ENCODE measurements at places on chromosomes 4 and X.

GRCh38 chrX:7120878-7121219, 26.7 kb upstream of the STS start:
- DNase-seq = no peak

DNA sequence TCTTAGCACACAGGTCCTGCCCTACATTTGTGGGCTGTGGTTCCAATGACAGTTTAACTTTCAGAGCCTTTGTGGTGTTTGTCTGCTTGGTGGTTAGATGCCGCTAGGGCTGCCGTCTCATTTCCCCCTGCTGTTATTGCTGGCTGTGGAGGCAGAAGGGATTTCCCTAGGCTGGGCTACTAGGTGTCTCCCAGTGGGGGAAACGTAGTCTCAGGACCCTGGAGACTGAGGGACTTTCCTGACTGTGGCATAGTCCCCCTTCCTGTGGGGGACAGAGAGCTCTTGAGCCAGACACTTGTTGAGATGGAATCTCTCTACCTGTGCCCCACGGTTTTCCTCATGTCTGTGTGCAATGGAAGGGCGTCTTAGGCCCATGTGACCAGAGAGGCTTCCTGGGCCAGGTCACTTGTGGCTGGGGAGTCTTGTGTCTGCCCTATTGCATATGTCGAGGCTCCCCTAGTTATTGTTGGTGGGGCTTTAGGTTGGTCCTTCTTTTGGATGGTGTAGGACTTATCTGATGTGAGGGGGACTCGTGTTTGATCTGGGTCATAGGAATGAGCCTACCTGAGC, 68.2 kb downstream of the ARHGAP10 start:
- DNase-seq = no peak

- no peak for DNase-seq
These were observed 53.2 kb upstream of the RBMX start for GRCh38 chrX:136933611-136934145.

GRCh38 chr4:8238036-8238511, 31.5 kb upstream of the HTRA3 start:
- DNase-seq = no peak

DNA sequence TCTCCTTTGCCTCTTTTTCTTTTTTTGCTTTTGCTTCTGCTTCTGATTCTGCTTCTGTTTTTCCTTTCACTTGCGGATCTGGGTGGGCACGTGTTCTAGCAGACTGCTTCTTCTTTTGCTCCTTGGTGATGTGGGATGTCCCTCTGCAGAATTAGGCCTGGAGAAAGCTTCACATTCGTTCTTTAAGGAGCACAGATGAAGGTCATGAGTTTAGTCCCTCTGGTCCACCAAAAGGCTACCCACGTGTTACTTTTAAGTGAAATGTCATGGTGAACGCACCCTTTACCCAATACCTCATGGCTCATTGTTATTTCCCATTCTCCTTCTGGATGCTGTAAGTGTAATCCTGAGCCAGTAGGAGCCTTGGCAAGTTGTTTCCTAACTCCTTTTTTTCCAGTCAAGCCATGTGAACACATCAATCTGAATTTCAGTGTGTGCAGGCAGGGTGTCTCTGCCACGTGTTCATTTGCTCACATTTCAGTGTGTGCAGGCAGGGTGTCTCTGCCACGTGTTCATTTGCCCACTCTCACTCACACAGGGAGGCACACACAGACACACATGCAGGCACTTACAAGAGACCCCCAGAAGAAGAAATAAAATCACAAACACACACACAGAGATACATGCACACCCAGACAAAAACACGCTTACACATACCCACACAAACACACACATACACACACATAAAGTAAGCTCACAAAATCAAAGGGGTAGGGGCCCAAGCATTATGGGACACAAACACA, 36.9 kb downstream of the NBDY start:
- no peak for DNase-seq

- peak; percentile 79 for DNase-seq
These were observed at the start of gene PABPC4L for GRCh38 chr4:134201216-134202161. Gene PABPC4L (minus strand): TSS chr4:134201789. CDS start chr4:134201019, 770 bp downstream.

- no peak for DNase-seq
These were observed 1017.5 kb upstream of the TENM3 start for GRCh38 chr4:181225616-181226261.

DNA sequence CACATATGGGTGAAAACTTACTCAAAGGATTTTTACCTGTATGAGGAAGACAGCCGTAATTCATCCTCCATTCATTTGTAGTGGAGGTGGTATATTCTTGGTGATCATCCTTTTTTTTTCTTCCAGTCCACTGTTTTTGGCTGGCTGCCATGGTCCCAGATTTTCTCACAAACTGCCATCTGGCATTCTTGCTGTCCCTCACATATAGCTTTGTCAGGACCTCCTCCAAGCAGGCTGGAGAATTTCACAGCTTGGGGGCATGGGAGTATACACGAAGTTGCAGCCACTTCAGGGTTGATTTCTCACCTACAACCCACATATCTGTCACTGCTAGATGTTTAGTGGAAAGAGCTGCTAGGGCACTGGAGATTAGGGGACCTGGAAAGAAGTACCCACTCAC, 401.0 kb downstream of the IL1RAPL1 start:
- DNase-seq = no peak

- no peak for DNase-seq
These were observed 57.7 kb downstream of the NEIL3 start for GRCh38 chr4:177367336-177367735.

- DNase-seq = no peak
These were observed 47.5 kb upstream of the FAM120C start for GRCh38 chrX:54230435-54231148.

- no peak for DNase-seq
These were observed 108.3 kb upstream of the VCX2 start for GRCh38 chrX:8279323-8279722.

DNA sequence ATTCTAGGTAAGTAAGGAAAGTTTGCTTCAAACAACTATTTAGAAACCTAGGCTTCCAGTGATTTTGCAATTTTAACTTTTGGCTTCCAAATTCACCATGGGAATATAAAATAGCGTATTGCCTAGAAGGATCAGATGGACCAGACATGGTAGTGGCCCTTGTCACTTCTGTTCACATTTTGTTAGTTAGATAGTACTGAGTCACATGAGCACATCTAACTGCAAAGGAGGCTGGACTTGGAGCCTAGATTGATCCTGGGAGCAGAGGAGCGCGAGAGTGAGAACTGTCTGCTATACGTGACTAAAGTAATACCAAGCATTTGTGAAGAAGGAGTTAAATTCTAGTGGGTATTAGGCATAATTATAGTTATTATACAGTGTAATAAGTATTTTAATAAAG, 102.4 kb downstream of the ARHGAP24 start:
- DNase-seq = no peak

DNA sequence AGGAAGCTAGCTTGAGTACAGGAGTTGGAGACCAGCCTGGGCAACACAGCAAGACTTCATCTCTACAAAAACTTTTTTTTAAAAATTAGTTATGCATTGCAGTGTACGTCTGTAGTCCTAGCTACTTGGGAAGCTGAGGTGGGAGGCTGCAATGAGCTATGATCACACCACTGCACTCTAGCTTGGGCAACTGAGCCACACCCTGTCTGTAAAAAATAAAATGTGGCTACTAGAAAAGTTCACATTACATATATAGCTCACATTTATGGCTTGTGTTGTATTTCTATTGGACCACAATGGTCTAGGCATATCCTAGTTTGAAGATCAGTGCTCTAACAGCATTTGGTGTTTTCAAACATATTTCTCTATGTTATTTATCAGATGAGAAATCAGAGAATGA, 11.8 kb upstream of the CPEB2 start:
- no peak for DNase-seq

GRCh38 chr4:5956285-5957021, 61.8 kb downstream of the C4orf50 start:
- DNase-seq = peak; percentile 39

GRCh38 chr4:120452001-120452400, 385.4 kb upstream of the MAD2L1 start:
- DNase-seq = no peak

DNA sequence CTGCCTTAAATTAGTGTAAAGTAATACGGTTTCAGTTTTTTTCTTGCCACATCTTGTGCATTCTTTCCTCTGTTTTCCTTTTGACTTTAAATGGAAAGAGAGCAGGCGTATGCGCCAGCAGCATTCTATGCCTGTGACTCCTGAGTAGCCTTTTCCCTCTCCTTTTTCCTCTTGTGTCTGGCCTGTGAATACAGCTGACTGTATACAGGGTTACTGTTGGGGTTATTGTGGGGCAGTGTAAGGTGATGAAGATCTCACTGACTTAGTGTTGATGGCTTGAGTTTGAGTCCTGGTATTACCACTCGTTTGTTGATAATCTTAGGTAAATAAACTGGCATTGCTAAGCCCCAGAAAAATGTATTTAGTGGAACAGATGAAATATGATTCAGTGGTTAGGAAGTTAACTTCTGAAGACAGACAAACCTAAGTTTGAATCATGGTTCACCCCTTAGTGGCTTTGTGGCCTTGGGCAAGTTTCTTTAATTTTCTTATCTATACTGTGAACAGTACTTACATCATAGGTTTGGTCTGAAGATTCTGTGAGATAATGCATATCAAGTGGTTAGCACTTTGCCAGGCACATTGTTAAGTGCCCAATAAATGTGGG, 105.1 kb downstream of the FNIP2 start:
- DNase-seq = no peak

DNA sequence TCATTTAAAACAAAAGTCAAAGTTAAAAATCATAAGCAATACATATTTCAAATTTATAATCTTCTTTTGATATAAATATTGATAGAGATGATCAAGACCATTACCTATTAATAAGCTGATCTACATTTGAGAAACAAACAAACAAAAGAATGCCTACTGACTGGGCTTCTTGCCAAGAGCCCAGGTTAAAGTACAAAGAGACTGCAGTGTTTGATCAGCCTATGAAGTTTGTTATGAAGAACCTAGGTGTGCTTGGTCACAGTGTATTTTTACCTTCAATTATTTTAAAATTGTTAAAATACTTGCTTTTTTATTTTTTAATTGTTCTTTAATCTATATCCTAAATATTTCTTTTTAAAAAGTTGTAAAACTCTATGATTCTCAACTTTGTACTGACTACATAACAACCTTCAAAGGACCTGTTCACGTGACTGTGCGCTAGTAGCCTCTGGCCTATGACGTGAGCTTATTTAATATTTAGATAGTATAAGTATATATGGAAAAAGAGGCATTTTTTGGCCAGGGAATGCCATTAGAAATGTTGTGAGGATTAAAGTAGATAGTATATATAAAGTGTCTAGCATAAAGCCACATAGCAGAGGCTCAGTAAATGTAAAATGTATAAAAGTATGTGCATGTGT, 11.4 kb upstream of the SLC39A8 start:
- peak; percentile 14 for DNase-seq

DNA sequence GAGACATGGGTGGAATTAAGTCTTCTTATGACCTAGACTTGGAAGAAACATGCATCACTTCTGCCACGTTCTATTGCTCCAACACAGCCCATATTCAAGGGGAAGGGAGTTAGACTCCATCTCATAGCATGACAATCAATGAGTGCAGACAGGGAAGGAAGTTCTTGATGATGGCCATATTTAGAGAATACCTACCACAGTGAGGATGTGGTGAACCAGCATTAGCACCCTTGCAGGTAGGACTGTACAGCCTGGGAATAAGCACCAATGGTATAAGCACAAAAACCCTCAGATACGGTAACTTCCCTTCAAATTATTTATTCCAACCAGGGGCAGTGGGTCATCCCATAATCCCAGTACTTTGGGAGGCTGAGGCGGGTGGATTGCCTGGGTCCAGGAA, 29.8 kb downstream of the PAGE2 start:
- DNase-seq = no peak

DNA sequence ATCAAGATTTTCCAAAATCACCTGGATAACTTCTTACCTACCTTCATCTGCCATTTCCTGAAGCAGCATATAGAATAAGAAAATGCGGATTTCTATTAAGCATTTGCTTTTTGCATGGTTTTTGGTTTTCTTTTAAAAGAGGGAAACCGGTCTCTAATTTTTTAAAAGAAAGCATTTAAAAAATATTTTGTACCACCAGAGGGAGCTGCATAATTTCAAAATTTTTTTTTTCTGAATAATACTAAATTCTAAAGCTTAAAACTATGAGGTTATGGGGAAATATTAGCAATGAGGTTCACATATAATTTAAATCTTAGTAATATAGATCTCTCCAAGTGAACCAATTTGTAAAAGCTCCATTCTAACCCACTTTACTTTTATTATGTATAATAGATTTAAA, 137.7 kb upstream of the TENT5D start:
- no peak for DNase-seq

GRCh38 chr4:76513482-76513881, 78.5 kb downstream of the SHROOM3 start:
- DNase-seq = no peak

DNA sequence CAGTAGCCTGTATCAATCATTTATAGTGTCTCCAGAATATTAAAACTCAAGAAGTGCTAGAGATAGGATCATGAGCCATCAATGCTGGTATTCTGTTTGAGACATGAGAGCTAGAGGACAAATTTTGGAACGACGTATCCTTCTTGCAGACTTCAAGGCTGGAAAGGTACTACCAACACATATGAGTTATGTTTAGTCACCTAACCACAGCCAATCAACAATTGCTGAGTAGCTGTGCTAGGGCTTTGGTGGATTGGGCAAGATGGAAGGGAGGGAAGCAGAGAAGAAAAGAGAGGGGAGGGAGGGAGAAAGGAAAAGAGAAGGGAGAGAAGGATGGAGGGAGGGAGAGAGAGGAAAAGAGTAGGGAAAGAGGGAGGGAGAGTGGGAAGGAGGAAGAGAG, 21.6 kb upstream of the RAI2 start:
- DNase-seq = no peak

- no peak for DNase-seq
These were observed 237.8 kb upstream of the JADE1 start for GRCh38 chr4:128571747-128572146.

DNA sequence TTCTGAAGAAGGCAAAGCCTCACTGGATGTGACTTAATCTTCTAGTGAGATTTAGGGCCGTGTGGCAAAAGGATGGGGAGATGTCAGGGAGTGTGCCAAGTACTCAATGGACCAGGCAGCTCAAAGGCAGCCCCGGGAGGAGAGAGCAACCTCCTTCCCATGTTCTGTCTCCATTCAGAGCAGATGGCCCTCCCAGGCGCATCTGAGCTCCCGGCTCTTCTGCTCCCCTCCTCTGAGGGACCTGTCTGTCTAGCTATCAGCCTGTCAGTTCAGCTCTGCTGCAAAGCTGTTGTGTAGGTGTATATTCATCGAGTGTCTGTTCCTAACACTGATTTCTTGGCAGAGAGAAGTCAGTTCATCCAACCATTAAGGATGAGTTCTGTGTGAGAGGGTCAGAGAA, 10.9 kb upstream of the PORCN start:
- DNase-seq = no peak

DNA sequence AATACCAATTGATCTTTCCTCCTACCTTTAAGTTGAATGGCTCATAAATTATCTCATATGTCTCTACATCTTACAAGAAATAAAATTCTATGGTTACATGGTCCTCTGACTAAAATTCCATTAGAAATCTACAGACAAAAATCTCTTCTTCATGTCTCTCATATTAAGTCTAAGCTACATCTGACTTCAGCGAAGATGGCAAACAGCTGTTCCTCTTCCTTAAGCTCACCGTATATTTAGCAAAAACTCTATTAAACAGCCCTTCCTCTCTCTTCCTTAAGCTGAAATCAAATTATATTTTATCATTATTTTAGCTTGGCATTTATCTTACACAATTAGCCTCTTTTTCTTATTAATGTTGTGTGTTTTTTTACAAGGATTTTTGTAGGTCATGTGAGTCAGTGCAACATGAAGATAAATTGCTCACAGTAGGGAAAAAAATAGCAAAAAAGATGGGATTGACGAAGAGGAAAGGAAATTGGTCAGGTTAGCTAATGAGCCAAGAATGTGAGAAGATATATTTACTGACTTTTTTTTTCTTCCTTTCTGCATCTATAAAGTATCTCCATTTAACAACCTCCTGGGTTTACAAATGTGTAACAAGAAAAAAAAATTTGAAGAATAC, 2412.8 kb downstream of the ARAP2 start:
- no peak for DNase-seq
